GM23248 (cell line): ENCODE measurements at places on chromosomes 4 and X. TPM values are rescaled to one million over a fixed set of nuclear protein-coding genes. Genes with fewer than 3 reads are reported as not detected.

- H3K4me3 ChIP-seq: no peak overlapping the region
- no peaks in the 10 kb centered on the region for H3K36me3 ChIP-seq
- no peaks in the 10 kb centered on the region for H3K27me3 ChIP-seq
- H3K4me1 ChIP-seq: no peaks in the 10 kb centered on the region
Observed at GRCh38 chrX:78997870-78998558, 52.8 kb downstream of the P2RY10 start.

GRCh38 chrX:8743126-8743732, 11.3 kb upstream of the ANOS1 start:
- H3K4me1 ChIP-seq: no peaks in the 10 kb centered on the region
- no peaks in the 10 kb centered on the region for H3K27me3 ChIP-seq
- DNase-seq: peak; percentile 46
- H3K4me3 ChIP-seq: no peak overlapping the region

DNA sequence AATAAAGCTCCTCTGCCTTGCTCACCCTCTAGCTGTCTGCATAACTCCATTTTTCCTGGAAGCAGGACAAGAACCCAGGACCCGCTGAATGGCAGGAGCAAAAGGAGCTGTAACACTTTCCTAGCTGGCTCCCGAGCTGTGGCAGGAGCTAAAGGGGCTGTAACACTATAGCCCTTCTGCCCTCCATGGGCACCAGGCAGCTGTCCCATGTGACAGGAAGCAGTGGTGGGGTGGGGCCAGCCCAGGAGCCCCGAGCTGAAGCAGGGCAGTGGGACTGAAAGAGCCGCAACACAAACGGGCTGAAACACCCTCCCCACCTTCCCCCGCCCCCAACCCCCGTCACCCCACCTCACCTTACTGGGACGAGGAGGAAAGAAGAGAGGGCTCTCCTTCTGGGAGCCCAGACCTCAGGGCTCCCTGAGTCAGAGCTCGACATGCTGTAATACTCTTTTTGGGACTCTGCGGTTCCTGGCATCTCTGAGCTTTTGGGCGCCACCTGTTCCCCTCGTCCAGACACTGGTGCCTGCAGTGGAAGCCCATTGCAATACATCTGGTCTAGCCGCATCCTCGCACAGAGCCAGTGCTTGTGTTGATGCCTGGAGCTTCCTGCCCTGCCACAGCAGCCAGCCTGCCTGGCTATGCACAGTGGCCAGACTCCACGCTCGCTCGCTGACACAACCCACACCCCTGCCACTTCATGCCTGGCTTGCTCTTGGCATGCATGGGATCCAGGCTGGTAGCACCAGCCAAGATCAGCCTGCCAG, 39.4 kb downstream of the PPM1K start:
- DNase-seq: no peak
- H3K27me3 ChIP-seq: no peaks in the 10 kb centered on the region
- H3K4me1 ChIP-seq: no peaks in the 10 kb centered on the region
- no peak overlapping the region for H3K4me3 ChIP-seq
- no peak overlapping the region for H3K27ac ChIP-seq

- H3K27ac ChIP-seq: no peak overlapping the region
- no peaks in the 10 kb centered on the region for H3K27me3 ChIP-seq
- no peak overlapping the region for H3K4me3 ChIP-seq
- no peaks in the 10 kb centered on the region for H3K4me1 ChIP-seq
Observed at GRCh38 chr4:97367878-97368277, 775.4 kb downstream of the STPG2 start.

DNA sequence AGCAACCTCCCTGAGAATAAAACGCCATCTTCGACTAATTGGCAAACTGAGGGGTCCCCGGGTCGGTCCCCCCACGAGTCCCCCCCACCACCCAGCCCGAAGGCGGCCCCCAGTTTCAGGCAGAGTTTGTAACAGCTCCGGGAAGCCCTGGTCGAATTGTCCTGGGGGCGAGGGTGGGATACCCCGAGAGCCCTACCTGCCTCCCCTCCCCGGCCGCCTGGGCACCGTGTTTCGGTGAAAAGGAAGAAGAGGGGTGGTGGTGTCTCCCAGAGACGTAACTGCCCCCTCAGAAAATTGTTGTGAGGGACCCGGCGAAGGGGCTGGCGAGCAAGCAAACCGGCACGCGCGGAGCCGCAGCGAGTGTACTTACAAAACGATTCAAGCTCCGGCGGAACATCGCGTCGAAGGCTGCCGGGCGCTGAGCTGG, 1.2 kb downstream of the ATP11C start:
- H3K36me3 ChIP-seq: no peaks in the 10 kb centered on the region
- no peaks in the 10 kb centered on the region for H3K27me3 ChIP-seq
- no peaks in the 10 kb centered on the region for H3K4me1 ChIP-seq
- DNase-seq: no peak
- H3K27ac ChIP-seq: peak overlapping the region; percentile 43

GRCh38 chrX:24277405-24277804, 36.5 kb downstream of the SUPT20HL2 start:
- 0 out of 2 replicates have a peak, but pooled peaks cover 4% of the 10 kb centered on the region for H3K4me1 ChIP-seq
- H3K36me3 ChIP-seq: no peaks in the 10 kb centered on the region
- H3K27ac ChIP-seq: no peak overlapping the region
- H3K27me3 ChIP-seq: no peaks in the 10 kb centered on the region

- H3K27me3 ChIP-seq: no peaks in the 10 kb centered on the region
- H3K36me3 ChIP-seq: no peaks in the 10 kb centered on the region
- H3K27ac ChIP-seq: no peak within 1 kb of the TSS
Observed at GRCh38 chr4:164977243-164978164, at the start of gene TRIM61. TSS of gene TRIM61 (minus strand) at chr4:164977657. CDS start at chr4:164970002, 7,655 bp downstream.

- no peak for DNase-seq
- H3K4me3 ChIP-seq: no peak overlapping the region
- peaks cover 17% of the 10 kb centered on the region for H3K4me1 ChIP-seq
- no peaks in the 10 kb centered on the region for H3K36me3 ChIP-seq
- H3K27ac ChIP-seq: no peak overlapping the region
Observed at GRCh38 chr4:123889507-123889906, 492.9 kb downstream of the SPRY1 start.

GRCh38 chrX:107429090-107429489, 20.4 kb upstream of the FRMPD3 start:
- H3K27ac ChIP-seq: no peak overlapping the region
- peak; percentile 16 for DNase-seq
- no peak overlapping the region for H3K4me3 ChIP-seq
- no peaks in the 10 kb centered on the region for H3K27me3 ChIP-seq
- no peaks in the 10 kb centered on the region for H3K4me1 ChIP-seq
- no peaks in the 10 kb centered on the region for H3K36me3 ChIP-seq

GRCh38 chr4:57114973-57115372, 4.8 kb upstream of the IGFBP7 start:
- no peak overlapping the region for H3K27ac ChIP-seq
- peaks cover 40% of the 10 kb centered on the region for H3K4me1 ChIP-seq
- H3K4me3 ChIP-seq: no peak overlapping the region
- DNase-seq: peak; percentile 73
- H3K27me3 ChIP-seq: no peaks in the 10 kb centered on the region

- H3K27ac ChIP-seq: no peak overlapping the region
- no peaks in the 10 kb centered on the region for H3K36me3 ChIP-seq
- no peak overlapping the region for H3K4me3 ChIP-seq
- no peaks in the 10 kb centered on the region for H3K27me3 ChIP-seq
- DNase-seq: peak; percentile 61
- H3K4me1 ChIP-seq: peaks cover 35% of the 10 kb centered on the region
Observed at GRCh38 chrX:110407910-110408545, 49.4 kb downstream of the RTL9 start.

GRCh38 chr4:102849579-102850104, 19.1 kb upstream of the CISD2 start:
- H3K4me3 ChIP-seq: no peak overlapping the region
- no peaks in the 10 kb centered on the region for H3K36me3 ChIP-seq
- DNase-seq: no peak
- H3K27me3 ChIP-seq: no peaks in the 10 kb centered on the region
- H3K4me1 ChIP-seq: no peaks in the 10 kb centered on the region

DNA sequence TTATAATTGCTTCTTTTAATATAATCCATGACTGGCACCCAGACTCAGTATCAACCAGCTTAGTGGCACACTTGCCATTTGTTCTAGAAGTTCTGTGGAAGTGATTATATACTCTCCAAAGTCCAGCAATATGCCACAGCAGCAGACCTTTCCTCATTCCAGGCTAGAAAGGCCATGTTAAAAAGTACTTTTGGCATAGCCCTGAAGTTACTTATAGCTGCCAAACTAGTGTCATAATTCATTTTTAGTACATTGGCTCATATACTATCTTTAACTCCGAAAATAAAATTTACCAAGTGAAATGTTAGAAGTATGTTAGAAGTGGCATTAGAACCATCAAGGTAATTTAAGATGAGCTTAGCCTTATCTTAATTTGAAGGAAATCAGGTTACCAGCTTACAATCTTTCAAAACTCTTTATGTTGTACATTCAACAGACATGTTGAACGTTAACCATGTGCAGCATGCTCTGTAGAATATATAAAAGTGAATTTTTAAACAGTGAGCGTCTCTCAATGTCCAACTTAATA, 714.2 kb upstream of the LCORL start:
- no peaks in the 10 kb centered on the region for H3K4me1 ChIP-seq
- H3K4me3 ChIP-seq: no peak overlapping the region
- no peaks in the 10 kb centered on the region for H3K36me3 ChIP-seq
- DNase-seq: no peak
- H3K27ac ChIP-seq: no peak overlapping the region

- no peaks in the 10 kb centered on the region for H3K27me3 ChIP-seq
- H3K36me3 ChIP-seq: no peaks in the 10 kb centered on the region
- H3K27ac ChIP-seq: no peak overlapping the region
- peaks cover 25% of the 10 kb centered on the region for H3K4me1 ChIP-seq
Observed at GRCh38 chr4:113635739-113636437, 125.7 kb downstream of the CAMK2D start.

DNA sequence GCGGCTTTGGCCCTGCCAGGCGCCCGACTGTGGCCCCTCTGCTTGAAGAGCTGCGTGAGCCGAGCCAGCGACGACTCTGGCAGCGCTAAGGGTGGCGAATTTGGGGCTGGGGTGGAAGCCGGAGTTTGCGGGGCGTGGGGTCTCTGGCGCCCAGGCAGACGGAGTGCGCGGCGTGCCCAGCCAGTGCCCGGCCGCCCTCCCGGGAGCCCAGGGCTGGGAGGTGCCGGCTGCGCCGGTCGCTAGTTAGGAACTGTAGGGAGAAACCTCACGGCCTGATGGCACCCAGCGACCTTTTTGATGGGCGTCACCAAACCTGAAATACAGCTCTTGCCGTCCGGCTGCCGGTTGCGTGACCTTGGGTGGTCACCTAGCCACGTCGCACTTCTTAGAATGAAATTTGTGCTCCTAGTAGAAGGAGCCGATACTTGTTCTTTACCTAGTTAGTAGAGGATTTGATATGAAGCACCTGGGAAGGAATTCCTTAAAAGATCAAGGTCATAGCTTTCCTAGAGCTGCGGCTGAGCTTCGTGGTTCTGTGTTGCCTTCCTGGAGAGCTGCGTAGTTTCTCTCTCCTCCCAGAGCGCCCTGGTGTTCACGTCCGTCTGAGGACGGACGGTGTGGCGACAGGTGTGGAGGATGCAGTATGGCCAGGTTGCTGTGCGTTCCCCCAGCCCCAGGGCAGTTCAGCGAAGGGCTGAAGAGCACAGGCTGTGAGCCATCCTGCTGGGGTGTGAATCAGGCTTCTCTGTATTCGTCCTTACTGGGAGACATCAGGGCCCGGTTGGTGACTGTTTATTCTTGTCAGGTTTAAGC, 680 bp downstream of the MAEA start:
- H3K4me3 ChIP-seq: peak overlapping the region; percentile 83
- H3K27me3 ChIP-seq: no peaks in the 10 kb centered on the region
- H3K4me1 ChIP-seq: peaks cover 15% of the 10 kb centered on the region; the same call in 1 of the 2 replicates
- H3K27ac ChIP-seq: peak overlapping the region; percentile 74

GRCh38 chr4:114052227-114052626, 72.8 kb upstream of the ARSJ start:
- no peaks in the 10 kb centered on the region for H3K36me3 ChIP-seq
- no peaks in the 10 kb centered on the region for H3K4me1 ChIP-seq
- no peak overlapping the region for H3K27ac ChIP-seq
- no peak for DNase-seq
- H3K27me3 ChIP-seq: no peaks in the 10 kb centered on the region

DNA sequence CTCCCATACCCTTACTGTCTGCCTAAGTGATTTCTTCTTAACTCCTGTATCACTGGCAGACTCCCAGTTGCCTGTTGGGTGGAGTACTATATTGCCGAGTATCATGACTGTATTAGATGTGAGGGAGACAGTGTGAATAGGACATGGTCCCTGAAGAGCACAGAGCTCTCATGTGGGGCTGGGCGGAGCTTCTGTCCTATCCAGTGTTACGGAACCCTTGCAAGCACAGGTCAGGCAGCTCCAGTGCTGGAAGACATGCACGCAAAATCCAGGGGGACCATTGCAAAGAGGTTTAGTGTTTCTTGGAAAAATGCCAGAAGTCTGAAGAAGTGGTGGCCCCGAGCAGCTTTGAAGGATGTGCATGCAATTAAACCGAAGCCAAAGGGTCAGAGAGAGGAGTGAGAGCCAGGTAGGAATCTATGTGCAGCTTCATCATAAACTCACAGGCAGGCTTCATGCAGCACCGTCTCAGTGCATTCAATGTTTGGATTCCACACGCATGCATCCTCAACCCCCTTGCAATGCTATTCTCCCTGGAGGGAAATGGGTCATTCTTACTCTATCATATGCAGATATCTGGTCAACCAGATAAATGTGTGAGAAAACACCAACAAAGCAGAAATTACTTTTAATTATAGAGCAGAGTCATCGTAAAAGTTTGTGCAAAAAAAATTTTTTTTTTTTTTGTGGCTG, 49.7 kb upstream of the DHRSX start:
- H3K27me3 ChIP-seq: peaks cover 19% of the 10 kb centered on the region
- peak; percentile 9 for DNase-seq
- H3K36me3 ChIP-seq: no peaks in the 10 kb centered on the region
- H3K4me3 ChIP-seq: no peak overlapping the region
- H3K27ac ChIP-seq: no peak overlapping the region

DNA sequence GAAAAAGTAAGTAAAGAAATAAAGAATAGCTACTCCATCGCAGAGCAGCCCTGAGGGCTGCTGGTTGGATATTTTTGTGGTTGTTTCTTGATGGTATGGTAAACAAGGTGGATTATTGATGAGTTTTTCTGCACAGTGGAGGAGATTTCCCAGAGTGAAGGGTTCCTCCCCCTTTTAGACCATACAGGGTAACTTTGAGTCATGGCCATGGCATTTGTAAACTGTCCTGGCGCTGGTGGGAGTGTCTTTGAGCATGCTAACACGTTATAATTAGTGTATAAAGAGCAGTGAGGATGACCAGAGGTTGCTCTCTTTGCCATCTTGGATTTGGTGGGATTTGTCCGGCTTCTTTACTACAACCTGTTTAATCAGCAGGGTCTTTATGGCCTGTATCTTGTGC, 128.2 kb downstream of the ASMT start:
- H3K27me3 ChIP-seq: no peaks in the 10 kb centered on the region
- no peak overlapping the region for H3K27ac ChIP-seq
- no peaks in the 10 kb centered on the region for H3K36me3 ChIP-seq
- DNase-seq: no peak
- no peaks in the 10 kb centered on the region for H3K4me1 ChIP-seq

GRCh38 chrX:13007519-13008188, 32.7 kb downstream of the TMSB4X start:
- peak; percentile 79 for DNase-seq
- H3K27me3 ChIP-seq: no peaks in the 10 kb centered on the region
- H3K27ac ChIP-seq: no peak overlapping the region; the same call in 1 of the 2 replicates
- H3K36me3 ChIP-seq: no peaks in the 10 kb centered on the region
- H3K4me1 ChIP-seq: peaks cover 28% of the 10 kb centered on the region
- no peak overlapping the region for H3K4me3 ChIP-seq

GRCh38 chr4:116361790-116362189, 723.6 kb downstream of the TRAM1L1 start:
- H3K4me1 ChIP-seq: no peaks in the 10 kb centered on the region
- no peak overlapping the region for H3K27ac ChIP-seq
- no peak overlapping the region for H3K4me3 ChIP-seq
- peak; percentile 2 for DNase-seq
- H3K27me3 ChIP-seq: no peaks in the 10 kb centered on the region

The ETDB gene
- not detected in 2 replicates for total RNA-seq

The YIPF6 gene
- total RNA-seq: 21.1 and 32.1 TPM in 2 replicates

The TMEM271 gene
- not detected in 2 replicates for total RNA-seq

The SHROOM3 gene
- 44.6 and 50.7 TPM in 2 replicates for total RNA-seq

The PPARGC1A gene
- total RNA-seq: not detected in 2 replicates

The SLIT2 gene
- 23.0 and 24.9 TPM in 2 replicates for total RNA-seq

The SPANXC gene
- not detected in 2 replicates for total RNA-seq
